Stimulated activated CD8-positive, alpha-beta memory T cell treated with anti-CD3 and anti-CD28 coated beads, Interleukin-4, amount 100 ng/mL, for 4 hours (primary cell): ENCODE measurements at places on chromosomes 6 and 20.

GRCh38 chr6:158206740-158207421 is 38.7 kb downstream of the GTF2H5 start:
- no peak for DNase-seq

- no peak for DNase-seq
Observed at GRCh38 chr6:111589366-111589765, 16.3 kb downstream of the TRAF3IP2 start.

GRCh38 chr6:73830119-73830518 is 134.1 kb downstream of the CD109 start:
- no peak for DNase-seq

GRCh38 chr6:35302604-35303241 is 5.1 kb downstream of the DEF6 start:
- peak; percentile 70 for DNase-seq

DNA sequence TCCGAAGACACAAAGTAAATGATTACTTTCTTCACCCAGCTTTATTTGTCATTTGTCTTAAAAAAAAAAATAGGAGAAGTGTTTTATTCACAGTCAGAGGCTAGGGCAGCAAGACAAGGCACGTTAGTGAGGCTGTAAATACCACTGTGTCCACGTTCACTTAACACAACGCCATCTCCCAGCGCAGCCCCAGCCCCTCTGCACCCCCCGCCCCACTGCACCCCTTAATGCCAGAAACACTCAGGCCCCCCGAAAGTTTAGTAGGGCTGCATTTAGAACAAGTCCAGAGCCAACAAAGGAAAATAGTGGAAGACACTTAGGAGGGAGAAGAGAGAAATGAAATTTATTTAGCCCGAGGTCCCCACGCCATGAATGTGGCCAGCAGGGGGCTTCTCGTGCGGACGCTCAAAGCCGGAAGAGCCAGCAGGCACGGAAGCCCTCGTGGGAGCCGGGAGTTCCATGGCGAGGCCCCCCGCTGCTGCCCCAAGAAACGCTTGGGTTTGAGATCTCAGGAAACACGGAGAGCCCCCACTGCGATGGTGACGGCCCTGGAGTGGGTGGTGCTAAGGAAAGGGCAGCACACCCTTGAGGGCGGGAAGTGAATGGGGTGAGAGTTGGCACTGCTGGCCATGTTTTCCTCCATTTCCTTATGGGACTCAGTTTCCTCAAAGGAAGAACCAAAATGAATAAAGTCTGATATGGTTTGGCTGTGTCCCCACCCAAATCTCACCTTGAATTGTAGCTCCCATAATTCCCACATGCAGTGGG is 50.2 kb downstream of the IYD start:
- peak; percentile 20 for DNase-seq

DNA sequence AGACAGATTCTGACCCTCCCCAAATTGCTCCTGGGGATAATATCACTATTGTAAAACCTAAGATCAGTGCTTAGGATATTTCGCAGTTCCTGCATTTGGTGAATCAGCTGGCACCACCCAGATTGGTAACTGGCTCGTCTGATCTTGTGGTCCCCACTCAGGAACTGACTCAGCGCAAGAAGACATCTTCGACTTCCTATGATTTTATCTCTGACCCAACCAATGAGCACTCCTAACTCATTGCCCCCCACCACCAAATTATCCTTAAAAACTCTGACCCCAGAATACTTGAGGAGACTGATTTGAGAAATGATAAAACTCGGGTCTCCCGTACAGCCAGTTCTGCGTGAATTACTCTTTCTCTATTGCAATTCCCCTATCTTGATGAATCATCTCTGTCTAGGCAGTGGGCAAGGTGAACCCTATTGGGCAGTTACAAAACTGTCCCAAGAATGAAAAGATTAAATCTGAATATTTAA is 55.7 kb upstream of the PRND start:
- DNase-seq, result peak; percentile 34

- no peak for DNase-seq
Observed at GRCh38 chr6:35220711-35221110, 7.0 kb downstream of the SCUBE3 start.

GRCh38 chr20:6122111-6122872 is 538 bp downstream of the FERMT1 start:
- DNase-seq, result no peak

DNA sequence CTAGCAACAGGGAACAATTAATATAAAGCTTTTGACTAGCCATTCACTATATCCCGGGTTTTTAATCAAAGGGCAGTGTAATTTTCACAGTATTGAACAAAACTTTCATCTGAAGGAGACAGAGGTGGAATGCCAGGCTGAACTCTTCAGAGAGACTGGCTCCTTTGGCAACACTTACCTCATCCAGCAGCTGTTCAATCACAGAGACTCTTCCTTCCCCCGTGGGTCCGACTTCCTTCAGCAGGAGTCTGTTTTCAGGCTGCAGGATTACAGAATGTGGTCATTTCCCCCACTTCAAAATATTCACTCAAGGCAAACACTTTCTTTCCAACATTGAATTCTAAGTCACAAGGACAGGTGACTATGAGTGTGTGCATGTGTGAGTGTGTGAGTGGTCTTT is 76.6 kb downstream of the DZANK1 start:
- DNase-seq, result no peak

DNA sequence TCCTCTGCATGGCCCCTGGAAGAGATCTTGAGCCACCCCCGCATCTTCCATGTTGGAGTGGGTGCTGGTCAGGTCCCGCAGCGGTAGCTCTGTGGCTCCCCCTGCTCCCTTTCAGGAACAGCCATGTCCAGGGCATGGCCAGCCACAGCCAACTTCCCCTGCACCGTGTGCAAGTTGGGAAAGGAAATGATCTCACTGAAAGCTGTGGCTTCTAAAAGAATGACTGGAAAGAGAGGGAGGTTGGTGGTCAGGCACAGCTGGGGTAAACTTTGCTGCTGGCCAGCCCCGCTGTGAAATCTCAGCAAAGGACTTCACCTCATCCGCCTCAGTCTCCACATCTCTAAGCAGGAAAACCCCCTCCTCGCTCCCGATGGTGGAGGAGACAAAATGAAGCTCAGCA is 153.6 kb upstream of the CST7 start:
- no peak for DNase-seq

GRCh38 chr20:10910535-10911178 is 236.9 kb upstream of the JAG1 start:
- no peak for DNase-seq

DNA sequence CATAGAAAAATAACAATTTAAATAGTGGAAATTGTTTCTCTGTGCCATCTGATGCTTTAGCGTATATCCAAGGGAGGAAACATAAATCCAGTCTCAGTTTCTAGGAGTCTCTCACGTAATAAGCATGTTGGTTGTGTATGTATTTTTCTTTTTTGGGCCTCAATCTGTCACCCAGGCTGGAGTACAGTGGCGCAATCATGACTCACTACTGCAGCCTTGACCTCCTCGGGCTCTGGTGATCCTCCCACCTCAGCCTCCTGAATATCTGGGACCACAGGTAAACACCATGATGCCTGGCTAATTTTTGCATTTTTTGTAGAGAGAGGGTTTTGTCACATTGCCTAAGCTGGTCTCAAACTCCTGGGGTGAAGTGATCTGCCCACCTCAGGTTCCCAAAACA is 78.6 kb upstream of the PLN start:
- DNase-seq, result no peak

GRCh38 chr6:122678841-122679240 is 68.6 kb downstream of the PKIB start:
- DNase-seq, result no peak

GRCh38 chr6:56040223-56040622 is 164.8 kb upstream of the BMP5 start:
- no peak for DNase-seq

- no peak for DNase-seq
Observed at GRCh38 chr6:79042088-79042798, 35.8 kb downstream of the PHIP start.

DNA sequence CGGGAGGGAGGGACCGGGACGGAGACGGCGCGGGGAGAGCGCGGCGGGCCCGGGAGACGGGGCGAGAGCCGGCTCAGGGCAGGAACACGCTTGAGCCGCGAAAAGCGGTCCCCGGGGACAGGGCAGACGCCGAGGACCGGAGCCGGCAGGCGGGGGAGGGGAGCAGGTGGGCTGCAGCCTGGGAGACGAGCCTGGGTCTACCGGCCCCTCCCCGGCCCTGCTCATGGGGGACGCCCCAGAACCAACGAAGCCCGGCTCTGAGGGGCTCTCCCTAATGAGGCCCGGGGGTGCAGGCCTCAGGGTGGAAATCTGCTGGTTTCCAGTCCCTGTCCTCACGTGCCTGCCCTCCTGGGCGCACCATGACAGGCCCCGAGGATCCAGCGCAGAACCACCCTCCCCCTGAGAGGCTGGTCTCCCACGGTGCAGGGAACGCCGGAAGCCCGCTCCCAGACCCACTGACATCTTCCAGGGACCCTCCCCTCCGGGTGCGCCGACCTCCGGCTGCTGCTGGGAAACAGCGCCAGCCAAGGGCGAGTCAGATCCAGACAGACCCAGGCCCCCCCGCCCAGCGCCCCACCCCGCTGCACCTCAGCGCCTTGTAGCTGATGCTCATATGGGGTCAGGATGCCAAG is 571 bp upstream of the EEF1A2 start:
- no peak for DNase-seq

DNA sequence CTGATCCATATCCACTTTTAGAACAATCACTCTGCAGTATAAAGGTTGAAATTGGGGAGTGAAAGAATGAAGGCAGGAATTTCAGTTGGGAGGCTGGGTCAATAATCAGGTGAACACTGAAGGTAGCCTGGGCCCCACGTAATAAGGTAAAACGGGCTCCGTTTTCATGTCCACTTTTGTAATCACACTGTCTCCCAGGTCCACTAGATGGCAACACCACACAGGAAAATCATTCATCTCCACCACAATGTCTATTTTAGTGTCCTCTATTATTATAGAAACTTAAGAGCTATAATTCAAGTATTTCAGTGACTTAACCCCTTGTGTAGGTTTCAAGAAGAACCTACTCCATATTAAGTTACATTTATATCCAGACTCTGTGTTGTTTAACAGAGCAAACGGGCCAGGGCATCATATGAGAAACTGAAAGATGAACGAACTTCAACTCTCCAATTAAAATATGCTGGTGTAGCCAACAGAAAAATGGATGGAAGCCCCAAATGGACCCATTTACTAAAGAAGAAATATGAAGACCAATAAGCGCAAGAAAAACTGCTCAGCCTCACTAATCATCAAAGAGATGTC is 45.9 kb upstream of the MC3R start:
- no peak for DNase-seq

GRCh38 chr6:170231293-170232185 is 59.3 kb downstream of the DLL1 start:
- no peak for DNase-seq

GRCh38 chr6:3214898-3215297 is 12.6 kb downstream of the TUBB2B start:
- DNase-seq, result no peak

DNA sequence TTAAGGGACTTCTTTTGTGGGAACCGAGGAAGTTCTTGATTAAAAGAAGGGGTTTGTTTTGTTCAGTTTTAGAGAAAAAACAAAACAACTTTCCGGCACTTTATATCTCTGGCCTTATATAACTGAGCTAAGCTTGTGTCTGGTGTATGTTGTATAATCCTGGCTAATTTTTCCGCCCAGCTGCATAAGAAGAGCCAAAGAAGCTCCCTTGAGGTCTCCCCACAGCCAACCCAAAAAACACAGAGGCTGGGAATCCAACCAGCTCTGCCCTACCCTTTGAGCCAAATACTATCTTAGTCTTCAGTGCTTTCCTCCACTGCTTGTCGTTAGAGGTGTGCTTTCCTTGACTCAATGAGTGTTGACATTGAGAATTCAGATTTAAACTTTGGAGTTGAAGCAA is 45.5 kb upstream of the RNF146 start:
- DNase-seq, result no peak

GRCh38 chr6:46419576-46420002 is 71.7 kb downstream of the RCAN2 start:
- DNase-seq, result no peak

DNA sequence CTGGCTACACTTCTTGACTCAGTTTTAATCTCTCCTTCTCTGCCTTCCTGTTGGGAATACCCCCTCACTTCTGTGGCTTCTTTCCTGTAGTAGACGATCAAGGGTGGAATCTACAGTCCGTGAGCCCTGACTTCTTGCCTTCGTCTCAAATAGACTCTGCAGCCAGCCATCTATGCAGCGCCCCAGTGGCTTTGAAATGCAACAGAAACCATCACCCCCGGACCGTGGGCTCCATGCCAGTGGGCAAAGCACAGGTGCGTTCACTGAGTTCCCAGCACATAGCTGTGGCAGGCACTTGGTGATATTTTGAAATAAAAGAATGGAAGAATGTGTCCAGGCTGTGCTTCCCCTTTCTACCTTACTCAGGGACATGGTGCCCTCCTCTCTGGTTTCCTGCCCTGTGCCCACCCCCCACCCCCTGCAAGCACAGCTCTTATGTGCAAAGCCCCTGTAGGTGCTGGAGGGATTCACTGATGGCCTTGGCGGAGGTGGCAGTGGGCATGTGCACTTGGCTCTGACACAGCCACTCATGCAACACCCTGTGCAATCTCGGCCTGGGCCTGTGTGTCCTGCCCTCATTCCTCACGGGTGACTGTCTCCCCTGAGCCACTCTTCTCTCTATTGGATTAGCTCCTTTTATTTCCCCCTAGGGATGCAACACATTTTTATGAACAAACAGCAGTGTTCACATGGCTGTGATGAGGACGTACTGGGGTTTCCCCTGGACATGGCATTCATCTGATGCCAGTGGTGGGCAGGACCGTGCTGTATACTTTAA is 5.5 kb upstream of the CDSN start:
- DNase-seq, result no peak

DNA sequence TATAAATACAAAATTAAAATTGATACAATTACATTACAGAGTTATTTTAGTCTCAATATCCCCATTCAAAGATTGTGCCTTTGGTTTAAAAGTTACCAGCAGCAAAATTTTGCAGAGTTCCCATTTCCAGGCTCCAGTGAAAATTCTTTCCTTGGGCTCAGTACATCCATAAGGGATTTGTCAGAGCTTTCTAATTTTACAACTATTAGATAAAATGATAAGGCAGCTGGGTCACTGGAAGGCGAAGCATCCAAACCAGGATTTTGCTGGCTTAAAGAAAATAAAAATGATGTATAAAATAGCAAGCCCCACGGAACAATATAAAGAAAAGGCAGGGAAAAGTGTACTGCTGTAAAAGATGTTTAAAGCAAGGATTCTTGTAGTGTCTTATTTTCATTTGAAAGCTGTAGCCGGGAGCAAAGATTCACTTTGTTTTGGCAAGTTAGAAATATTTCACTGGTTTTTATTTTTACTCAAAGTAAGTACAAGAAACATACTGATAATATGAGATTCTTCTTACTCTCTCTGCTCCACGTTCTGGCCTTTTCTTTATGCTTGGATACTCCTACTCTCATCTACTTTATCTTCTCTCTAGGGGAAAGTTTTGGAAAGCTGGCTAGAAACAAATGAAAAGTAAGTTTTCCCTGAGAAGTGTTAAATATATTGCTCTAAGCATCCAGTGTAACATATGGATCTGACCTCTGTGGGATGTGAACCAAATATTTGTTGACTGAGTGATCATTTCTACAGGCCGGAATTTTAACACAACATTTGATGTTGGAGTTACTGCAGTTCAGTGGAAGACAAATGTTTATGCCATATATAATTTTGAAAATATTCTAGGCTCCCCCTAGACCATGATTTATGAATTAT is 488.4 kb downstream of the PHF3 start:
- DNase-seq, result no peak
